ENCODE measurements at places on chromosomes 12 and 14.
A peak's percentile ranks its signal among the peaks of the same experiment; 100 is the strongest.

DNA sequence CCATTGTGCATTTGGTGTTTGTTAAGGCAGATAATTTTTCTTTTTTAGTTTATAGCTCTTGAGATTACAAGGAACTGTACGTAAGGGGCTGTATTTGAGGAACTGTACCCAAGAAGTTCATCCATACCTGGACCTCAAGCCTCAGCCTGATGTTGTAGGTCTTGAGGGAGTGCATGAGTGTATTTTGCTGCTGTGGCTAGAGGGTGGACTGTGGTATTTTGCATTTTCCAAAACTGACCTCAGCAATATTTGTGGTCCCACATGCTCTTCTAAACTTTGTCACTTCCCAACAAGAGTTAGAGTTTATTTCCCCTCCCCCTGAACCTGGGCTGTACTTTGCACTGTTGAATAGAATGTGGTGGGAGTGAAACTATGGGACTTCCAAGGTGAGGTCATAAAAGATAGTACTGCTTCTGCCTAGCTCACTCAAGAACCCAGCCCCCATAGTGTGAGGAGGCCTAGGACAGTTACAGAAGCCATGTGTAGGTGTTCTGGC is 42.2 kb upstream of the FBXO33 start:
- no peak for DNase-seq

GRCh38 chr12:80352474-80352873 is 91.6 kb upstream of the PTPRQ start:
- no peak for DNase-seq

DNA sequence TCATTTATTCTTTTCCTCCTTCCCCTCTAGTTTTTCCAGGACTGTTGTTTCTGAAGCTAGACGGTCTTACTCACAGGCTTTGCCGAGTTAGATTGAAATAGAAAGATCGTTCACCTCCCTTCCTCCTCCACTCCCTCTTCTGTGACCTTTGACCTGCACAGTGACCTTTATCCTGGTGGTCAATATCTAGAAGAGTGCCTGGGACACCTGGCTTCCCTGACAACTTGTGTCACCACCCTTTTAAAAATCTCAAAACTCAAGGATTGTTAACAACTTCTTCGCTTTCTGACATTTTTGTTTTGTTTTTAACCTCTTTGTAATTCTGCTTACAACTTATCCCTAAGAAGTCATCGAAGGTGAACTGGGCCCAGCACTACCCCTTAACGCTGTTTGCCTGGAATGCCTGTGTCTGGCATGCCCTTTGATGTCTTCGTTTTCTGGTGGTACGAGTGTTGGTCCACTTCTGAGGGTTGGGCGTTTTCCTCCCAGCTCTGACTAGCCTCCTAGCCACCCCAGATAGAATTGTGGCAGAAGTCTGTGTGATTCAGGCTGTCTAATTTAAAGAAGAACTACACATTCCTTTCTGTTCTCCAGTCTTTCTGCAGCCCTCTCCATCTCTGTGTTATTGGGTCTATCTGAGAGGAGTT is 2.8 kb upstream of the KRT75 start:
- no peak for DNase-seq

GRCh38 chr12:121712190-121712460 is 427 bp upstream of the TMEM120B start:
- DNase-seq, result peak; percentile 24

- no peak for DNase-seq
Observed at GRCh38 chr12:52628111-52628507, 9.8 kb upstream of the KRT73 start.

- peak; percentile 54 for DNase-seq
Observed at GRCh38 chr14:73759183-73759713, 45.1 kb upstream of the PNMA1 start.

GRCh38 chr12:6541371-6542165 is 7.3 kb downstream of the GAPDH start:
- no peak for DNase-seq

DNA sequence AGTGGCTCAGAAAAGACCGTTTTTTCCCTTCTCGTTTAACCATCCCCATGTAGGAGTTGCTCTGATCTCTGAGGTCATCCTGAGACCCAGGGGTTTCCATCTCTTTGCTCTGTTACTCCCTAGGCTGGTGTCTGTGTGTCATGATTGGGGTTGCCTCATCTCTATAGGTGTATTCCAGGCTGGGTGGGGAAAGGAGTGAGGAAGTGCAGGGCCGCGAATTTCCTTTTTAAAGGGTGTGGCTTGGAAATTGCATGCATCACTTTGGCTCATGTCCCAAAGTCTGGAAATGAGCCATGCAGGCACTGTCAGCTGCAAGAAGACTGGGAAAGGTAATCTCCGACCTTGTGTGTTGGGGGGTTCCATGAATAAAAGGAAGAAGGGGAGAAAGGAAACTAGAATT is 201.9 kb downstream of the AACS start:
- no peak for DNase-seq

DNA sequence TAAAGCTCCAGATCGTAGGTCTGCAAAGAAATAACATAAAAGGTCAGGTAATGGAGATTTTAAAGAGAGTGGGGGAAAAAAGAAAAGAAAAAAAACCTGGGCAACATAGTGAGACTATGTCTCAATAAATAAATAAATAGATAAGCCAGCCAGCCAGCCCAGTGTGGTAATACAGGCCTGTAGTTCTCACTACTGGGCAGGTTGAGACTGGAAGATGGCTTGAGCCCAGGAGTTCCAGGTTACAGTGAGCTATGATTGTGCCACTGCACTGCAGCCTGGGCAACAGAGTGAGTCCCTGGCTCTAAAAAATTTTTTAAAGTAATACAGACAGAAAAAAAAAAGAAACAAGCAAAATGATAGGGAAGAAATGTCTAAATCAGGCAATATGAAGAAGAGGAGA is 43.2 kb upstream of the BBS10 start:
- no peak for DNase-seq

DNA sequence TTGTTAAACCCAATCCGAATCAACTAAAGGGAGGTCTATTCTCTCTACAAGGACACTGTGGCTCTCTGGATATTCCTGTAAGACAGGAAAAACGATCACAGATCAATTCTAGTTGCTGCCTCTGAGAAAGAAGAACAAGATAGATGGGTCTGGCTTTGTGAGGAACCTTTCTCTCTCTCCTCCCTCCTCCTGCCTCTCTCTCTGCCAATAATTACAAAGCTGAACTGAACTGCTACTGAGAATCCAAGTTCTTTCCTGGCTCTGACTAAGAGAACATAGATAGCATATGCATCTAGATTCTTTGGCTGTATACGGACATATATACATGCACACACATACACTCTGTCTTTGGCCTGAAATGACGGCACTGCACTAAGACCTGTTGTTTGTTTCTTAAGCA is 27.6 kb downstream of the ETV6 start:
- DNase-seq, result no peak

- DNase-seq, result peak; percentile 72
Observed at GRCh38 chr12:3275171-3276041, 198.2 kb downstream of the TSPAN9 start.

DNA sequence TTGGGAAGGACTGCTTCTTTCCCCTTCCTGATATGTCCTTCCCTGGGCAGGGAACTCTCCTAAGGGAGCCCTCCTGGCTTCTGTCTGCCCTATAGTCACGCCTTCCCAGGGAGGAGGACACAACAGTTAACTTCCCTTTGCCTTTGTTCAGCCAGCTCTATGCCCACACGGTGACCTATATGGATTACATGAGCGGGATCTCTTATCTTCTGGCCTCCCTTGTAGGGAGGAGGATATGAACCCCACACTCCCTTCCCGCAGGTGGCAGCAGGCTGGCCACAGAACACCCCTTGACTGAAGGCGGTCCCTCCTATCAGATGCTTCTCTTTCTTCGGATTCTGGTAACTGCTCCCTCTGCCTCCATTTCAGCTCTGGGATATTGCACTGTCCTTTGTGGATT is 135.6 kb upstream of the MAX start:
- no peak for DNase-seq

DNA sequence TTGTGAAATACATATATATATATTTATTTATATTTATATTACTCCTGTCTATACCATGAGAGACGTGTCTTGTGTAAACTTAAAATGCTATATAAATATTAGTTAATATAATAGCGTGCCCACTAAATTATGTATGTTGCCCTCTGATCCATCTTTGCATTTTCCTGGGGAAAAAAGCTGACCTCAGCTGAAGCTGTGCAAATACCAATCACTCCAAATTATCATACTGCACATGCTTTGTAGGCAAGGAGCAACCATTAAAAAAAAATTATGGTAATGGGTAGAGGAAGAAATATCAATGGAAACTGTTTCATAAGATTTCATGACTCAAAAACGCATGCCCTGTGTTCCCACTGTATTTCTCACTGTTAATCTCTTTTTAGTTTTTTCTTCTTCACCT is 179.8 kb downstream of the ANO4 start:
- DNase-seq, result no peak

GRCh38 chr12:6535960-6536847 is 1.9 kb downstream of the GAPDH start:
- no peak for DNase-seq
